ENCODE measurements at places on chromosomes 16 and 17.

DNA sequence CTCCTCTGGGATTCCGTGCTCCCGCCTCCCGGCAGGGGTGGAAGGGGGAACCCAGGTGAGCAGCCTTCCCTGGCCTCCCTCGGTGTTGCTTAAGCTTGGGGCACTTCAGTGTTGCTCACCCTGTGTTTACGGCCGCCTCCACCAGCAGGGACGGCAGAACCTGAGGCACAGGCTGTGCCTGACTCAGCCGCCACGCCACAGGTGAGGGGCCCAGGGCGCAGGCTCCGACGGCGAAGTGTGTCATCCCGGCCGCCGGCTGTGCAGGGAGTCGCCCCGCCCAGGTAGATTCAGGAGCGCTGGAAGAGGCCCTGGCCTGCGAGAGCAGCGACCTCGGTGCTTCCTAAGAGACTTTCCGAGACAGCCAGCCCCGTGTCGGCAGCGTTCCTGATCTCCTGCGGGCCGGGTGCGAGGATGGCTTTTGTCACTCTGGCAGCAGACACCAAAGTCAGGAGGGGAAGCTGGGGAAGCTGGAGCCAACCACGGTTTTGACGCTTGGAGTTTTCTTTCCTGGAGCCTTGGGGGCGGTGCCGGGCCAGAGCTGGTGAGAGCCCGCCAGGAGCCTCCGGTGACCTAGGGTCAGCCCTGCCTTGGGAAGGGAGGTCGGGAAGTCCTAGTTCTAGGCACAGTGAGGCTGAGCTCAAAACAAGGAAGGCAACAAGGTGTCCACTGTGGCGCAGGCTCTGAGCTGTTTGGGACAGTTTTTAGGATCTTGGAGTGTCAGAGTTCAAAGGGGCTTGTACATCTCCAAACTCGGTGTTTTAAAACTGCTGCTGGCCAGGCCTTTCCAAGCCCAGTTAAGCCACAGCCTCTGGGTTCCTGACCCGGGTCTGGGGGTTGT, 2.1 kb downstream of the GSE1 start:
- DNase-seq = no peak

DNA sequence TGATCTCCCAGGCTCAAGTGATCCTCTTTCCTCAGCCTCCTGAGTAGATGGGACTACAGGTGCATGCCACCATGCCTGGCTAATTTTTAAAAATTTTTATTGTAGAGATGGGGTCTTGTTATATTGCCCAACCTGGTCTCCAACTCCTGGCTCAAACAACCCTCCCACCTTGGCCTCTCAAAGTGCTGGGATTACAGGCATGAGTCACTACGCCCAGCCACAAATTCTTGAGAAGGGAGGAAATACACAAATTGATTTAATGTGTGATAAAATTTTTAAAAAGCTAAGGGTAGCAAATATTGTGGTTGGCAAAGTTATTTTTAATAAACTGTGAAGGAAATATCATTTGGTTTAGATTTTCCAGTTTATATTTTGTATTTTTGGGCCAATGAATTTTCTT, 9.6 kb downstream of the ITGAD start:
- no peak for DNase-seq

- no peak for DNase-seq
These were observed 51.5 kb upstream of the FASN start for GRCh38 chr17:82149401-82150099.

DNA sequence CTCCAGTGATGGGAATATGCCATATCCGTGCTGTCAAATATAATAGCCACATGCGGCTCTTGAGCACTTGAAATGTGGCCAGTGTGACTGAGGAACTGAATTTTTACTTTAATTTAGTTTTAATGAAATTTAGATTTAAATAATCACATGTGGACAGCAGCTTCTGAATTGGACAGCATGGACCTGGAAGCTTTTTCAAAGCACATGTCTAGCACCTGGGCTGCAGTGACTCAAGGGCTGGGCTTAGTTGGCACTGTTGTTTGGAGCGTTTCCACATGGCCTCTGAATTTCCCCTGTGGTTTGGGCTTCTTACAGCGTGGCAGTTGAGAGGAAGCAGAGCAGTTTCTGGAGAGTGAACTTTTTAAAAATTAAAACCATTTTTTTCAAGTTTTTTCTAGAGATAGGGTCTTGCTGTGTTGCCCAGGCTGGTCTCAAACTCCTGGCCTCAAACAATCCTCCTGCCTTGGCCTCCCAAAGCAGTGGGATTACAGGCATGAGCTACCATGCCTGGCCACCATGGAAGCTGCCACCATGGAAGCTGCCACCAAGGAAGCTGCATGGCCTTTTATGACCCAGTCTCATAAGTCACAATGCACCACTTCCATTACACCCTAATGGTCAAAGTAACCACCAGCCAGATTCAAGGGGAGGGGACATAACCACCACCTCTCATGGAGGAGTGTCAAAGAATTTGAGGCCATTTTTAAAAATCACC, 6.7 kb upstream of the TOB1 start:
- DNase-seq = no peak

- no peak for DNase-seq
These were observed 19.3 kb downstream of the TMEM11 start for GRCh38 chr17:21194703-21195102.

DNA sequence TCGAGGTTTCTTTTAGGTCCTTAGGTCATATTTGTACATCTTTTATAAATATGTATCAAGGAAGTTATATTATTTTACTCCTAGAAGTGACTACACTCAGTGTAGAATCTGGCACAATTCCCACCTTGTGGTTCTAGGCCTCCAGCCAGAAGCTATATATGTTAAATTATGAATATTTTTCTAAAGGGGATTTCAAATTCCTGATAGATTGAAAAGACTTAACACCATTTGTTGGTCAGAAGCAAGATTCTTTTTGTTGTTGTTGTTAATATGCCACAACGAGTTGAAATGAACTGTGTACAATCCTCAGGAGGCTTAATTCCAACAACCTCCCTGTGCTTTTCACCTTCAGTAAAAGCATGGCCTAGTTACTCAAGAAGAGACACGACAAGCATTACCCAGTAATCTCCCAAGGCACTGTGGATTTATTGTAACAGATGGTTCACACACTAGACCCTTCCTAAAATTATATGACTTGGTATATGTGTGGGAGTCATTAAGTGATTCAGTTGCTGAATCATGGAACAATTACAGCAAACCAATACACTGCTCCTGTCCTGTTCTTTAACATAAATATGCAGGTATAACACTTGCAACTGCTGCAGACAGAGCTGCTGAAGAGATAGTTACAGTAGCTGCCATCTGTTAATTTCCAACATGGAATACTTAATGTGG, 964.4 kb upstream of the GOT2 start:
- DNase-seq = no peak

DNA sequence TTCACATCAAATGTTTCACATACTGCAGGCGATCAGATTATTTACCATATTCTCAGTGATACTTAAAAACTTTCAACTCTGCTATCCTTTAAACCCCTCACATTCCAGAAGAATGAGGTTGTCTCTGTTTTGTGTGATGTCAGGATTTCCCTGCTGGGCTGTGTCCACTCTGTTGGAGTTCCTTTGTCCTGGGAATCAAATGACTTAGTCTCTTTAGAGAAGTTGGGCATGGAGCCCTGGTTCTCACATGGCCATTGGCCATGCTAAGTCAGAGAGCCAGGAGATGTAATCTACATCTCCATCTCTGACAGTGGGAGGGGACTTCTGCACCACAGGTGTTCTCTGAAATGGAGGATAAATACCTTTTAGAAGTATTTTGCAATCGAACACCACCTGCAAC, 205.1 kb upstream of the MAF start:
- DNase-seq = no peak

- no peak for DNase-seq
These were observed 27.1 kb upstream of the ANKFN1 start for GRCh38 chr17:56125830-56126819.

DNA sequence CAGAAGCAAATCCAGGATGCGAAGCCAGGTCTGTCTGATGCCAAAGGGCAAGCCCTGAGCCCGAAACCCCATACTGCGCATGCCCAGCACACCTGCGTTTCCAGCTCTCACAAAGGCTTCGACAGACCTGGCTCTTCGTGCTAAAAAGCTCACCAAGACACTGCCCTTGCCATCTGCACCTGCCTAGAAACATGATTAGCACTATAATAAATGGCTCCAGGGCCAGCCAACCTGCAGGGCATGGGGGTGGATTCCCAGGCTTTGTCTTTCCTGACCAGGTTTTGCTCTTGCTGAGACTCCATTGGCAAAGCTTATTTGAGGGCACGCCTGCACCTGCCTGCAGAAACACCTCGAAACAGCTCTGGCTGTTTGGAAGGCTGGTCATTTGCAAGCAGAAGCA, 14.4 kb upstream of the PLD6 start:
- DNase-seq = no peak

- DNase-seq = no peak
These were observed 22.2 kb upstream of the RHOT1 start for GRCh38 chr17:32120141-32120540.

Measured in NCI-H1930 (cell line).